Neural crest cell (in vitro differentiated cells): ENCODE measurements at places on chromosomes 7 and 10.

- DNase-seq: peak; percentile 14
- H3K27me3 ChIP-seq: peaks cover 30% of the 10 kb centered on the region
- peaks cover 2% of the 10 kb centered on the region for H3K36me3 ChIP-seq
- H3K4me3 ChIP-seq: peak overlapping the region; percentile 95
These were observed 983 bp downstream of the TNRC18 start for GRCh38 chr7:5422396-5423305.

DNA sequence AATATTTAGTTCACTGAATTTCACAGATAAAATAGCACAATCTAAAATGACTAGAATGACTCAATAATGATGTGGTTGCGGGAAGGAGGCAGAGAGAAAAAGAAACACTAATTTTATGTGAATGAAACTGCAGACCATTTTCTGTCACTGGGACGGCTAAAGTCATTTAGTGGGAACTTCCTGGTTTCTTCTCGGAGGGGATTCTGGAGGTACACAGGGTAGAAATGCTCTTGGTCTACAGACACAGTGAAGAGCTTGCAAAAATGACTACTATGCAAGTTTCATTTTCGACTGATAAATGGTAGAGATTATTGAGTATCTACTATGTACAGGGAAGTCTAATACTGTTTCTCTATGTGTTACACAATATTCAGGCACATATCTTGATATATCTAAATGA is 63.5 kb upstream of the LRRN3 start:
- no peak overlapping the region for H3K4me3 ChIP-seq
- DNase-seq: no peak
- no peaks in the 10 kb centered on the region for H3K27me3 ChIP-seq
- H3K36me3 ChIP-seq: no peaks in the 10 kb centered on the region

DNA sequence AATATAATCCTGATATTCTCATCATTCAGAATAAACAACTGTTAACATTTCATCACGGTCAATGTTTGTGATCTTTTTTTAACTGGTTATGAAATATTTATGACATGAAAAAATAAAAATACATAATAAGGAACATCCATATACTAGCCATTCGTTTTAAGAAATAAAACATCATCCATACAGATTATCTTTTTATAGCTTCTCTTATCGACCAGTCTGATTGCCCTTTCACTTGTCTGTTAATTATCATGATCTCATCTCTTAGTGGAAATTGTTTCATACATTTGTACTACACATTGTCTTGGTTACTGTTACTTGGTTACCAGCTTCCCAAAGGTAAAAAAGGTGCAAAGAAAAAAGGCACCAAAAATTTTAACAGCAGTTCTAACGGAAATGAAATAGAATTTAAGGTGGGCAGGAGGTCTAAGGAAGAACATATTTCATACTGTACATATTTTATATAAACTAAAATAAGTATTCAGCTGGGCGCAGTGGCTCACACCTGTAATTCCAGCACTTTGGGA is 8.4 kb downstream of the ARHGAP21 start:
- H3K4me3 ChIP-seq: peak overlapping the region; percentile 32
- DNase-seq: no peak
- no peaks in the 10 kb centered on the region for H3K27me3 ChIP-seq
- no peak overlapping the region for H3K27ac ChIP-seq
- H3K4me1 ChIP-seq: peaks cover 21% of the 10 kb centered on the region
- H3K36me3 ChIP-seq: peaks cover 5% of the 10 kb centered on the region

DNA sequence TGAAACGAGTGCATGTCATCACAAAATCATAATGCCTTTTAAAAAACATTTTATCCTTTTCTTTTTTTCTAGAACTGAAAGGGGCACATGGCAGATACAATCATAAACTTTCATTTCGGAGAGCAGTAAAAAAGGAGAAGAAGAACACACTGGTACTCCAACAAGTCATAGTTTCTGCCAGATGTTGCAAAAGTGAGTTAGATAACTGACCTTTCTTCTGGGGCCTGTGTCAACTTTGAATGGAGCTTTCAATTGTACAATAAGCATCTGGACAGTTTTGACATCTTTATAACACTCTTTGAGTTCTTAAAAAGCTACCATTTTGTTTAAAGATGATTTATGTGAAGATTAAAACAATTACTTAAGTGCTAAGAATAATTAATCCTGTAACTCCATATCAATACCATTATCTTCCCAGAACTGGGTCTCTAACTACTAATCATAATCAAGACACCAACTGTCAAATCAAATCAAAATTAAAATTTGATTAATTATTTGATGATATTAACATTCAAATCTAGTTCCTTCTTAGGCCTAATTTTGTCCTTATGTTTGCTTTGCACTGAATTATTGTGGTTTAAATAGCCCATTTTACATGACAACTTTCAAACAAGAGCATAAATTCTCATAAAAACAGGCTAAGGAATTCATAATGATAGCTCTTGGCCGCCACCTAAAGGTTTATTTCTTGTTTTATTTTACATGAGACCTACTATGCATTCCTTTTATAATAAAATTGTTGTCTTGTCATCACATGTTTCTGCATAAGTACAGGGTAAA is 19.5 kb upstream of the ITGB8 start:
- H3K36me3 ChIP-seq: no peaks in the 10 kb centered on the region
- peaks cover 37% of the 10 kb centered on the region for H3K4me1 ChIP-seq

- no peak for DNase-seq
- H3K4me1 ChIP-seq: no peaks in the 10 kb centered on the region
- H3K27ac ChIP-seq: no peak overlapping the region
- no peaks in the 10 kb centered on the region for H3K27me3 ChIP-seq
- no peak overlapping the region for H3K4me3 ChIP-seq
- H3K36me3 ChIP-seq: peaks cover 5% of the 10 kb centered on the region
These were observed 231.6 kb downstream of the ETV1 start for GRCh38 chr7:13757841-13758240.

DNA sequence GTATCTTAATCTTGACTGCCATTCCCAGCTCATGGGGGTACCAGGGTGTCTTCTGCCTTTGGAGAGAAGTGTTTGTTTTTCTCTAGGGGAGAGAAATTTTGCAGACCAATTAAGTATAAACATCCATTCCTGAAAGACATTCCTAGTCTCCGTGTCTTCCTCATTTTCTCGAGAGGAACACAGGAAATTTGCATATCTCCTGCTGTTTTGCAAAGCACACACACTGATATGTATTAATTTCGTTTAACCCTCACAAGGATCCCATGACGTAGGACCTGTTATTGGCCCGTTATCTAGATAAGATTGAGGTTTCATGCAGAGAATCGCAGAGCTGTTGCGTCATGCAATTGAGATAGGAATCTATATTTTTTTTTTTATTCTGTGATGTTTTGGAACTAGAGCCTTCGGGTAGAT is 944 bp downstream of the RHBDD2 start:
- peaks cover 12% of the 10 kb centered on the region for H3K36me3 ChIP-seq
- H3K27me3 ChIP-seq: no peaks in the 10 kb centered on the region
- peaks cover 37% of the 10 kb centered on the region for H3K4me1 ChIP-seq
- H3K27ac ChIP-seq: peak overlapping the region; percentile 98
- peak overlapping the region; percentile 92 for H3K4me3 ChIP-seq
